ENCODE measurements at places on chromosomes 13 and 19. TPM values are rescaled to one million over a fixed set of nuclear protein-coding genes. Genes with fewer than 3 reads are reported as not detected.

ZNF628 gene
- 3.1 TPM for total RNA-seq

PSG11 gene
- 2.0 TPM for total RNA-seq

SERTAD3 gene
- 10.8 TPM for total RNA-seq

KLF2 gene
- 2.5 TPM for total RNA-seq

HSH2D gene
- not detected for total RNA-seq

All from SK-MEL-5 (cell line).